Fibroblast of skin of back (primary cell): ENCODE measurements at places on chromosomes 1 and 21.

GRCh38 chr1:55375617-55376258, 160.6 kb upstream of the USP24 start:
- DNase-seq, result peak; percentile 51

DNA sequence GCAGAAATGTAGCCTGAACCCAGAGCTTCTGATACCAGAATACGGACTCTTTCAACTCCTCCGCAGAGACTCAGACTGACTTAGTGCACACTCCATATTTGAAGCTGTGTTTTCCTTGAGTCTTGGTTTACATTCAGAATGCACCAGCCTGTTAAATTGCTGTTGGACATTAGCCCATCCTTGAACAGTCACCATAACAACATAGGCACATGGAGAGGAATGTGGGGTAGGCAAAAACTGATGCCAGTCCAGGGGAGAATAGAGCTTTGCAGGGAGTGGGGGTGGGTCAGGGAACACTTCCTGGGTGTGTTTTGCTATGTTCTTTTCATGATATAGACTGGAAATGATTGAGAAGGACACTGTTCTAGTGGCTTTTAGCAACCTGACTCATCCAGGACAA, 76.3 kb upstream of the CACNA1E start:
- DNase-seq, result no peak

GRCh38 chr21:38951095-38951730, 145.5 kb downstream of the ETS2 start:
- no peak for DNase-seq

GRCh38 chr1:32918179-32918578, 17.0 kb upstream of the TMEM54 start:
- DNase-seq, result no peak

DNA sequence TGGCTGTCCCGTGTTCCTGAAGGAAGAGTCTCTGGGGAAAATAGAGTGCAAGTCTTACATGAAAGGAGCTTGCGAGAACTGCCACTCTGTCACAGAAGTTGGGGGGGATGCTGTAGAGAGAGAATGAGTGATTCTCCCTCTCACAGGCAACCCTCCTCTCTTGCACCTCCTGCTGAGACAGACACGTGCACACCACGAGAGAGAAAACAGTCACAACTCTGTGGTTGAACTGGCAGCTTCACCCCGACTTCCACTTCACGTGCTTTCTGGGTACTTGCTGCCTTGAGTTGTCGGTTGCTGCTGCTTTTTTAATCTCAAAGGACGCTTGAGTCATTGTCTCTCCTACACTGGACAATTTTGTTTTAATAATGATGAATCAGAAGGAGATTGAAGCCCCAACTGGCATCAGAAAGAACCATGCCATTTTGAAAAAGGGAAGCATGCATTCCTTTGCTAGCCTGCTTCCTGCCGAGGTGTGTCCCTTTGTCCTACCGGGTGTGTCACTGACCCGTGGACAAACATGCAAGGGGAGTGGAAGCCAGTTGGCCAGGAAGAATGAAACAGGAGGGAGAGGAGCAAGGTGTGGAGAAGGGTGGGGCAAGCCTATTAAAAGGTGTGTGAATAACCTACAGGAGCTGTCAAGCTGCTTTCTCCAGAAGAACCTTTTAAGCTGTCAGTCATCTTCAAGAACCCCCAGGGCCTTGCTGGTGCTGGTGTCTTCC, 164.2 kb downstream of the CACNA1E start:
- peak; percentile 56 for DNase-seq

DNA sequence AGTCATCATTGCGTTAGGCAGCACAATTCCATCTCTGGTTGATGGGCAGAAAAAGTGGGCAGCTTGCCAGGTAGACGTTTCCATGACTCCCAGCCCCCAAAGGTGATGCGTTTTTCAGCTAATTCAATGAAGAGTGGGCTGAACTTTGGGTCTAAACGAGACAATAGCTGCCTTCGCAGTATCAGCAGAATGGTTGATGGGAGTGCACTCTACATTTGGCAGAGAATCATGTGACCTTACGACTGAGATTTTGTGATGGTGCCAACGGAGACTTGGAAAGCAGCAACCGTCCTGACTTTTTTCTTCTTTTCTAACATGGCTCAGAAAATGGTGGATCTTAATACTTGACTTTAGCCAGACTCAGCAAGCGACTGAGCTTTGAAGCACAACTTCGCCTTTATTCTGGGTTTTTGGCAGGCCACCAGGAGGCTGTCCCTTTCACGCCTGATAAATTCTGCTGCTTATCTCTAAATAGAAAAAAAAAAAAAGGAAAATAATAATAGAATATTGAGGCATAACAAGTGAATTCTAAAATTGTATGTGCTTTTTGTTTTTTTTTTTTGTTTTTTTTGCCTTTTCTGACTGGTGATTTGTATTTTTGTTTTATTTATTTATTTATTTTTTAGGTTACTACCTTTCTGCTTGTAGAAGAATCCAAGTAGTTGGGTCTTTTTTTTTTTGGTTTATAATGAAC, 804.8 kb downstream of the USP25 start:
- DNase-seq, result peak; percentile 30

GRCh38 chr1:199669916-199670315, 357.6 kb upstream of the NR5A2 start:
- no peak for DNase-seq

GRCh38 chr21:37373539-37373938, 7.0 kb downstream of the DYRK1A start:
- DNase-seq, result peak; percentile 55

DNA sequence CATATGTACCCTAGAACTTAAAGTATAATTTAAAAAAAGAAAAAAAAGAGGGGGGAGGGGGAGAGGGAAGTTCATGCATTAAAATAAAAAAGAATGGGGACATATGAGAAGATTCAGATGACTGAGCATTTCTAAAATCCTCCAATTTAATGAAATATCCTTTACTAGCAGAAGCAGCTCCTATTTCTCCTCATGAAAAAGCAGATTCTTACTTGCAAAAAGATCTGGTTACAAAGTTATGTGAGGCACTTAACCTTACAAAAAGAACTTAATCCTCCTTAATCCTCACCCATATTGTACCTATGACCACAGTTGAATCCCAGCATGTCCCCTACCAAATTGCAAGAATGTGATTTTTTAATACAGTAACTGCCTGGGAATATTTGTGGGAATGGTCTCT, 298.5 kb downstream of the SRGAP2C start:
- no peak for DNase-seq

GRCh38 chr1:172699111-172699510, 40.2 kb downstream of the FASLG start:
- DNase-seq, result peak; percentile 23

- DNase-seq, result no peak
Observed at GRCh38 chr21:36145259-36145658, 10.4 kb downstream of the CBR3 start.

GRCh38 chr1:238406098-238406860, 515.6 kb upstream of the ZP4 start:
- no peak for DNase-seq

DNA sequence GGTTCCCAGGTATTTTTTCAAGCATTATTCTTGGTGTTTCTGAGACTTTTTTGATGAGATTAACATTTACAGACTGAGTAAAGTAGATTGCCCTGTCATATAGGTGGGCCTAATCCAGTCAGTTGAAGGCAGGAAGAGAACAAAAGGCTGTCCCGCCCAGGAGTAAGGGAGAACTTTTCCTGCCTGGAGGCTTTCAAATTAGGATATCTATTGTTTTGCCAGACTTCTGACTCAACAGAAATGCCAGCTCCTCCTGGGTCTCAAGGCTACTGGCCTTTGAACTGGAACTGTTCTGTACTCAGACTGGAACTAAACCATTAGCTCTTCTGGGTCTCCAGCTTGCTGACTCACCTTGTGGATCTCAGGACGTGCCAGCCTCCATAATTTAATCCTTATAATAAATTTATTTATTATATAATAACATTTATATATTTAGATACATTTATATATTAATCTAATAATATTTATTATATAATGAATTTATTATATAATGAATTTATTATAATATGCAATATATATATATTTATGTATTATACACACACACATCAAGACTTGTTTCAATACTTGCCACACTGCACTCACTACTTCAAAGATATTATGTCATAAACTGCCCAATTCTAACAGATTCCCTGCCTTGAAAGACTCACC, 510.8 kb upstream of the B3GALT2 start:
- no peak for DNase-seq

- peak; percentile 15 for DNase-seq
Observed at GRCh38 chr1:12387641-12388040, 157.8 kb downstream of the VPS13D start.

DNA sequence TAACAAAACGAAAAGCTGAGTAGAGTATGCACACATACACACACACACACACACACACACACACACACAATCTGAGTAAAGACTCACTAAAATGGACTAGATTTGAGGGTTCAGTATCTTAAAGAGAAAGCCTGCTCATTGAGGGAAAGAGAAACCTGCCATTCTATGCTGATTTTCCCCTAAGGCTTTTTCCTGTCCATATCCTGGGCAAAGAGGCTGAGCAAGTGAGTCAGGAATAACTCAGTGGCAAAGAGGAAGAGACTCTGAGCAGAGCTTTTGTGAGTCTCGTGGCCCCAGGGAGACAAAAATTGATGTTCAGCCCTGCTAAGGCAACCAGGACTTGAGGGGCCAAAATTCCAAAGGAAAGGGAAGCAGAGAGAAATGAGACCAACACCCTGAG, 37.3 kb upstream of the RUNX1 start:
- DNase-seq, result peak; percentile 76

GRCh38 chr1:57839526-57839925, 415.7 kb upstream of the DAB1 start:
- no peak for DNase-seq

DNA sequence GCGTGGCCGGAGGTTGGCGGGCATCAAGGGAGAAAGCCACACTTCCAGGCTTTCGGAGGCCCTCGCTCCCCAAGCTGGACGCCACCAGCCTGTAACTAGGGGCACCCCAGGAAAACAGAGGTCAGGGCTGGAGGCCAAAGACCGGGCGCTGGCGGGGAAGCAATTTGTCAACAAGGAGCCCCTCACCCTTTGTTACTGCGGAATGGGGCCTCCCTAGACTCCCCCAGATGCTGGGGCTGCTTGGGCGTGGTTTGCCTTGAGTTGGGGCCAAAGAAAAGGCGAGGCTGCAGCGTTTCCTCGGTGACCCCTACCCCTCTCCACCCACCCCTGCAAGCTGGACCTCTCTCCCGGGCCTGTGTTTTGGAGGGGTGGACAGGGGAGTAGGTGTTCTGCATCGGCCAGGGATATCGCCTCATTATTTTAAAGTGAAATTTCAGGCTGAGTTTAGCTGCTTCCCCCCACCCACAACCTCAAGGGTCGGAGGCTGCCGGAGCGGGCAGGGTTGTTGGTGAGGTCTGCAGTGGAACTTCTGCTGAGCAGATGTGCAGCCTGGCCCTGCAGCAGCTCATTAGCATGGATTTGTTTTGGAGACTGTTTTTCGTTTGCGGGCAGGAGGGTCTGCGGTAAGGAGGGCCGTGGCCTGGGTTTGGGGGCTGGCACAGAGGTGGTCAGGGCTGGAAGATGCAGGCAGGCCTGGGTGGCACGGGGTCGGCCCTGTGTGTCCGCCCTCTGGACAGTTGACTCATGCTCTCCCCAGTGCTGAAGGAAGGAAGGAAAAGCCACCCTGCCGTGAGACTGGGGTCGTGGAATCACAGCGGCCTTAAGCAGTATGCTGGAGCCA, 1.5 kb downstream of the NBL1 start:
- DNase-seq, result no peak

DNA sequence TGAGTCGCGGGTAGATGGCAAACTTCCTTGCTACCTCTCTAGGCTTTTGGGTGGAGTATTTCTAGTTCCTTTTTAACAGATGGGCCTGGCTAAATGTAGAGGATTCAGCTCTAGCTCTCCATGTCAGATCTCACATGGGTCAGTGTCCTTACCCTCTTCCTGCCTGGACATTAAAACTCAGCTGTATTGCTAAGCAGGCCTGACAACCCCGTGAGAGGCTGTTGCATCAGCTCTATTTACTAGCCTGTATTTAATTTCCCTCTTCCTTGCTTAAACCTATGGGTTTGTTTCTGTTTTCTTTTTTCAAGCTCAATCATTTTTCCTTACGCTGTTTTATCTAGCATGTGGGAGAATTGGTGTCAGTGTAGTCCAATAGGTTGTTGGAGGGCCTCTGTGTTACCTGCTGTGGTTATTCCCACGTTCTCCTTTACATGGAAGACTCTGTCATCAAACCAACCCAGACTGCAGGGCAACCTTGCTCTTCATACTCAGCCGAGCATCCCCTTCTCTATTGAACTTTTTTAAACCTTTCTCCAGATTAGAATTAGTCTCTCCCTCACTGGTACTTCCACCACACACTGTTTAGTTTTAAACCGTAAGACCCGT, 79.5 kb upstream of the BACH1 start:
- peak; percentile 39 for DNase-seq

- DNase-seq, result peak; percentile 63
Observed at GRCh38 chr1:182595641-182596240, 6.7 kb upstream of the RNASEL start.

GRCh38 chr1:206507284-206508129, at the start of gene RASSF5:
RASSF5 (plus strand) TSS chr1:206507531; CDS start chr1:206507603, 72 bp downstream.
- peak; percentile 76 for DNase-seq
